Pulmonary artery endothelial cell (primary cell): ENCODE measurements at places on chromosomes 12 and 14. TPM values are rescaled to one million over a fixed set of nuclear protein-coding genes. Genes with fewer than 3 reads are reported as not detected.

CLEC1B gene
- total RNA-seq = 0.18 TPM in 1 of 2 replicates, not detected in the other

DNA sequence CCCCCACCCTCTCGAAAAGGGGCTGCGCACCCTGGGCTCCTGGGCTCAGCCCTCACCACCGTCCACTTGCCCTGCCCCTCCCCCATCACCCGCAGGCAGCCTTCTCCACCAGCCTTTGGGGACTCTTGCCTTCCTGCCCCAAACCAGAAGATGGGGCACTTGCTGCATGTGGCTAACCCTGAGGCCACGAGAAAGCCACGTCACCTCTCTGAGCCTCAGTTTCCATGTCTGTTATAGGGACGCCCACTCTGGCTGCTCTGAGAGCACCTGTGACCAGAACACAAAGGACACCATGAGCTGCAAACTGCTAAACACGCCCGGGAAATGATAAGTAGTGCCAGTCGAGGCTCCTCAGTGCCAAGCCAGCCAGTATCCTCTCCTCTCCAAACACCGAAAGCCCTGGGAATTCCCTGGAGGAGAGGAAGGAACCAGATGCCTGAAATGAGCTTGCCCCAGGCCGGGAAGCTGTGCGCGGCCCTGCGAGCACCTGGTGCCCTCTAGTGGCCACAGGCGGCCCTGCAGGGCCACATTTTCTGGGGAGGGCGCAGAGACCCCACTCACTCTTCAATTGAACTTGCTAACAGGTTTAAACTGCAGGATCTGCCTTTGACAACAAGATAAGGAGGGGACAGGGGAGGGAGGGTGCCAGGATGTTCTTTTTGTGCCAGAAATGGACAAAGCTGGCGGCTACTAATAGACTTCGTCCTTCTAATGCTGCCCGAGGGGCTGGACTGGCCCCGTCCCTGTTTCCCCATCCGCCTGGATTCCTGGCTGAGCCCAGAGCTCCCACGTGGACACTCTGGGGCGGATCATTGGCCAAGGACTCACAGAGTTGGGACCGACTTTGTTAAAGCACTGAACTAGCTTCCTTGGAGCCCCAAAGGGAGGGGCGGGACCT is 10.2 kb upstream of the SERPINA9 start:
- no peak for DNase-seq

DNA sequence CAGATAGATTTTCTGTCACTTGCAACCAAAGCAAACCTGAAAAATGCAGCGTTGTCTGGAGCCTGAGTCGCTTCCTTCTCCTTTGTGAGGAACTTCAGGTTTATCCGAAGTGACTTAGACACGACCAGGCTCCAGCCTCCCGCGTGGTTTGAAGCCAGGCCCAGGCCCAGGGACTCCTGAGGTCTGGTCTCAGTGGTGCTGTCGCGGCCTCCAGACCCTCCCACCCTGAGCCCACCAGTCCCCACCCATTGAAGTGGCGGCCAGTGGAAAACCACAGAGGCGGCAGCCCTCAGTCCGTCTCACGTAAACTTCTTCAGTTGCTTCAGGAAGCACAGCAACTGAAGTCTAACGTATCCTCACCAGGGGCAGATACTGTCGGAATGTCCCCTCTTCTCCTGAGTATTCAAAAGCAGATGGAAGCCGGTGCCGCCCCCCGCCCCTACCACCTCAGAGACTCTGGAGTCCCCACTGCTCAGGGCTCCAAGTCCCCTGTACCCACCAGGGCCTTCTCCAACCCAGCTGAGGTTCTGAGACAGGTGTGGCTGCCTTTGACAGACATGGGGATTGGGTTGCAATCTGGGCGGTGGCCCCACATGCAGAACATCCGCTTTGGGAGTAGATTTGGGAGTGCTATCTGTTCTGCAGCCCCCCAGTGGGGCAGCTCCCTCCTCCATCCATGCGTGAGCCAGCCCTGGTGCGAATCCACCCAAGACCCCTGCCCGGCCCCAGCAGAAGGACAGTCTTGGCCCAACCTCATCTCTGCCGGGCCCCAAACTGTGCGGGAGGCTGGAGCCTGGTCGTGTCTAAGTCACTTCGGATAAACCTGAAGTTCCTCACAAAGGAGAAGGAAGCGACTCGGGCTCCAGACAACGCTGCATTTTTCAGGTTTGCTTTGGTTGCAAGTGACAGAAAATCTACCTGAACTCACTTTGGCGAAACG is 26.6 kb upstream of the GALNT9 start:
- no peak for DNase-seq

GRCh38 chr12:52580496-52580895 is 6.9 kb upstream of the KRT74 start:
- no peak for DNase-seq
